HEK293T (cell line): ENCODE measurements at places on chromosomes 1 and 21.

DNA sequence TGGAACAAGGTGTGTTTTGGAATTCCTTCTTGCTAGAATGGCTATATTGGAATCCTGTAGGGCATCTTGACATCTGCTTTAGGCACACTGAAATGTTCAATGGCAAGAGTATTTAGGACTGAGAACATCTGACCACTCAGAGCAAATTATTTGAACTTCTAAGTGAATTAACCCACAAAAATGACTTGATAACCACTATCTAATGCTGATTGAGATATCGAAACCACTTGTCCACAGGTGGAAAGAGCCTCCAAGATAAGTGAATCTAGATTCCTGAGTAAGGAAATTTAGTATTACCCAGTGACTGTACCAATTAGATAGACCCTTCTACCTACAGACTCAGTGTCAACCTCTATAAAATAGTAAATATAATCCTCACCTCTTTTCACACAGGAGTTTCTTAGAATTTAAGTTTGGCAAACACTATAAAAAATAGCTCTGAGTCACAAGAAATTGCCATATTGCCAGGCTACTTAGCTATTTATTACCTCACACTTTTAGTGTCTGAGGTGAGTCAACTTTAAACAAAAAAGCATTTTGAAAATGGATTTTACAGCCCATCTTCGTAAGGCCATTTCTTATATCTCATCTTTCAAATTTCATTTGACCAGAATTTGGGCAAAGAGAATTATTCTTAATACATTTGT, 421.8 kb downstream of the PTBP2 start:
- no peak for DNase-seq

- no peak for DNase-seq
Measured at GRCh38 chr1:18535391-18536210, 54.9 kb downstream of the KLHDC7A start.

- DNase-seq, result no peak
Measured at GRCh38 chr1:224338150-224338838, 8.3 kb upstream of the NVL start.

DNA sequence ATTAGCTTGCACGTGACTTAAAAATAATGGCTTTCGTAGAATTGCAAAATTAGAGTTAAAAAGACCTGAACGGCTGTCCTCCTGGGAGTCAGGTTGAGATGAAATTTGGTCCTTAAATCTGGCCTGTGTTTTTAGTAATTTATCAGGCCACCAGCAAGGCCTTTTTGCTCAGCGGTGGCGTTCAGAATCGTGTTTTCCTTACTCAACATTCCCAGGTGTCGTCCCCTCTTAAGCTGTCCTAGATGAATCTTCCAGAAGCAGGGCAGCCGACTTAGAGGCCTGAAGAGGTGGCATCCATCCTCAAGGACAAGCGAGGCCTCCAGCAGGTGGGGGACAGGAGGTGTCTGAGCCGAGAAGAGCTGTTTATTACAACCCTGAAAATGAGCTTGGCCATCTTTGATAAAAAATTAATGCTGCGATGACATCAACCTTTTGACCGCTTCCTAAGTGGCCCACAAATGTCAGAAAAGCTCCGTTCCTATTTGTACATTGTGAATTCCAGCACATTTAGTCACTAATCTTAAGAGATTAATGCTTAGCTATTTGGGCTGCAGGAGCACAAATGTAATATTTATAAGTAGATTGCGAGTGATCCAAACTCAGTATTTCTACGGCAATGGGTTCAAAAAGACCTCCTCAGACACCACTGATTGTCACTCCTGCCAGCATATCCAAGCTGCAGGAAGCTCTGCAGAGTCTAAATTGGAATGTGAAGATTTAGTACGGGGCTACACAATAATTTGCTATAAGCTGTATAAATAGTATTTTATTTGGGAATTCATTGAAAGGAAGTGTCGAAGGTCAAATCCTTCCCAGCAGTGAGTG, 344.1 kb upstream of the VAMP3 start:
- no peak for DNase-seq

- DNase-seq, result peak; percentile 33
Measured at GRCh38 chr1:181318022-181318857, 165.1 kb upstream of the CACNA1E start.

DNA sequence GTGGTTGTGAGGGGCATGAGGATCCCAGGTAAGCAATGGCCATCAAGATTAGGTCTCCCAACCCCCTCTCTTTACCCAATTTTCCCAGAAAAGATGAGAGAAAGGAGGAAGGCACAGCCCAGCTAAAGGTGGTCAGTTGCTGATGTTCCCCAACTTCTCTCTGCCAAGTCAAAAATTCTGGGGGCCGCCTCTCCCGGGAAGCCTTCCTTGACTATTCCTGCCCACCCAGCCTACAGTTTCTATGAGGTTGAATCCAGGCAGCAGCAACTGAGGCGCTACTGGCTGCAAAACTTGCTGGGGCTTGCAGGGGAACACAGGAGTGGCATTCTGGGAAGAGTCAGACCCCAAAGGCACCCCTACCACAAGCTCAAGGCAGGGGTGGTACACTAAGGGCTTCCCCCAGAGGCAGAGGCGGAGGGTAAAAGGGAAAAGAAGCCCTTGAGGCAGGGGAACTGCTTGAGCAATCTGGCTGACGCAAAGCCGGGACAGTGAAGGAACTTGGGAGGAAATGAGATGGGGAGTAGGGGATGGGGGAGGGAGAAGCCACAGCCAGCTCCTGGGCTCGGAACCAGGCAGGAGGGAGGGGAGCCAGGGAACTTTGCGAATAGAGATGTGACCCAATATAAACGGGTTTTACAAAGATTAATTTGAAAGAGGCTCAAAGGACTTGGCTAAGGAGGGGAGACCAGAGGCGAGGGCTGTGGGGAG, 31.2 kb downstream of the SDC3 start:
- DNase-seq, result no peak

DNA sequence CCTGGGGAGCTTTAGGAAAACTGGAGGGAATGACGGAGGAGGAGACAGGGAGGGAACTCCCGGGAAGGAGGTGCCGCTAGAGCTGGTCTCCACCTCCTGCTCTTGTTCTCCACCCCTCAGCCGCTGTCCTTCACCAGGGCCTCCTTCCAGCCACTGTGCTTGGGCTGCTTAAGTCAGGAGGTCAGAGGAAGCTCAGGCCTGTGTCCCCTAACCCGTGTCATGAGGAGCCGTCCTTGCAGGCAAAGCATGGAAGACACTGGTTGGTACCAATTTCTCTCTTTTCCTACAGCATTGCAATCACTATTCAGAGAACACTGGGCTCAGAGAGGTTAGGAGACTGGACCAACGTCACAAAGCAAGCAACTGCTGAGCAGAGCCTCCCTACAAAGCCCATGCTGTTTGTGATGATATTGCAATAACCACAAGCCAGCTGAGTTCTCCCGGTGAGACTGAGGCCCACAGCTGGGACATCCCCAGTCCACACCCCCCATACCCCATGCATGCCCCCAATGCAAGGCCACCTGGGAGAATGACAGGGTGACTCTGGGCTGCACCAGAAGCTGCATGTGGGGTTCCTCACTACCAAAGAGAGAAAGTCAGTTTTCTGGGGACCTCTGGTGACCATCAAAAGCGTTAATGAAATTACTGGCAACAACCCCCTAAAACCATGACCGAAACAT, 427.5 kb downstream of the NPHP4 start:
- DNase-seq, result no peak

DNA sequence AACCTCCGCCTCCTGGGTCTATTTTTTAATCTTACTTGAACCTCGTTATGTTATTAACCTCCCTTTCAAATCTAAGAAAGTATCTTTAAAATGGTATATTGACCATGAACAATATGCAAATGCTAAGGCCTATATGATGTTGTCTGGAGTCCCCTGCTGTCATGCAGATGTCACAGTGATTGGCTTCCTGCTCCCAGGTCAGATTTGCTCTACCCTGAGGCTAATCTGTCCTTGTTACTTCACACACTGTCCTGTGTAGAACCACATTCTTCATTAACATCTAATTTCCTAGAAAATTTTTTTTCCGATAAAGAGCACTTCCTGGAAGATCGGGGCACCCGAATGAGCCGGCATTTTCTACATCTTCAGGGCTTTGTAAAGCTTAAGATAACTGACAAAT, 306.6 kb downstream of the MRPL39 start:
- no peak for DNase-seq

DNA sequence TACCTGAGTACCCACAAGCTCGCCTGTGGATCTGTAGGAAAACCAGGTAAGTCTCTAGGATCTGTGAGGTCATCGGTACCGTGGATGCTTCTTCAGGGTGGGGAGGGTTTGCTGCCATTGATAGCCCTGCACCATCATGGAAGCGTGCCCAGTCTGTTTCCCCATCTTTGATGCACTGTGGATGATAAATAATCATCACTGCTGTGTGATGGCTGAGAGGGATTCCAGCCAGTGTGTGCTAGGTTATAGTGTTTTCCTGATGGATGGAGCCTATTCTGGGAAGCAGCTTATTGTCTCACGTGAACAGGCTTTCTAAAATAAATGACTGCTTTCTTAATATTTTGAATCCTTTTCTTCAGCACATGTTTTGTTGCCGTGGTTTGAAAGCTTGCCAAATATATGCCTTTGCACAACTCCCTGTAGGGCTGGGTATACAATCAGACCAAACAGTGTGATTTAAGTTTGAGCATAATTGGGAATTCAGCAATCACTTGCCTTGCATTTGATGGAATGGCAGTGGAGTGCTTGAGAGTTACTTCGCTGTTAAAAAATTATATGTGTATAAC, 113.8 kb downstream of the CAMTA1 start:
- no peak for DNase-seq

- DNase-seq, result no peak
Measured at GRCh38 chr1:20166051-20166450, 19.8 kb upstream of the UBXN10 start.

- no peak for DNase-seq
Measured at GRCh38 chr1:92805216-92805615, 20.3 kb upstream of the EVI5 start.

- peak; percentile 3 for DNase-seq
Measured at GRCh38 chr1:228507961-228508652, 20.9 kb downstream of the RNF187 start.

GRCh38 chr1:161009602-161010211, 11.2 kb downstream of the F11R start:
- DNase-seq, result no peak

DNA sequence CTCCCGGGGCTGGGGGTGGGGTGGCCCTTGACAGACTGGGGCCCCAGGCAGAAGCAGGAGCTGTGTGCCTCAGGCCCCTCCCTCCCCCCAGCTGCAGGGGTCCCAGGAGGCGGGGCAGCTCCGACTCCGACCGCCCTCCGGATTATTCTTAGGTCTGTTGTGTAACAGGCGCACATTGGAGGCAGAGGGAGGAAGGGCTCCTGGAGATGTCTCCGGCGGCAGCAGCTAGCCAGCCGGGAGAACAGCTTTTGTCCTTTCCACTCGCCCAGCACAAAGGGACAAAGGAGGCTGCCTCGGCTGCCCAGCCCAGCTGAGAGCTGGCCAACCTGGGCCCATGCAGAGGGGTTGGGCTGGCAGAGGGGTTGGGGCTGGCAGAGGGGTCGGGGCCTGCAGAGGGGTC, 29.7 kb upstream of the PLCH2 start:
- DNase-seq, result no peak

DNA sequence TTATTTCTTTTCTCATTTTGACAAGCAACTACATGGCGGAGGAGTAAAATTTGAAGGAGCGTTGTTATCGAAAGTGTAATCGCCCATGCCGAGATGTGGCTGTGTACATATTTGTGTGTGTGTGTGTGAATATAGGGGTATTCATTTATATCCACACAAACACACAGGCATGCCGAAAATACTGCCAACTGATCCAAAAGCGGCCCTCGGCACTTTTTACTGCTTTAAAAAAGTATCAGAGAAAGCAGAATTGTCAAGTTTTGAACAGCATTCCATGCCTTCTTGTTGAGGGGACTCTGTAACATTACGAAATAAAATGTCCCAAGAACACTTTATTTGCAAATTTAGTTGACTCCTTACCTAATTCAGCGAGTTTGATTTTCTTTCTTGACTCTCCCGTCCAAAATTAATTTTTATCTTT, 1.1 kb downstream of the PBX1 start:
- no peak for DNase-seq

DNA sequence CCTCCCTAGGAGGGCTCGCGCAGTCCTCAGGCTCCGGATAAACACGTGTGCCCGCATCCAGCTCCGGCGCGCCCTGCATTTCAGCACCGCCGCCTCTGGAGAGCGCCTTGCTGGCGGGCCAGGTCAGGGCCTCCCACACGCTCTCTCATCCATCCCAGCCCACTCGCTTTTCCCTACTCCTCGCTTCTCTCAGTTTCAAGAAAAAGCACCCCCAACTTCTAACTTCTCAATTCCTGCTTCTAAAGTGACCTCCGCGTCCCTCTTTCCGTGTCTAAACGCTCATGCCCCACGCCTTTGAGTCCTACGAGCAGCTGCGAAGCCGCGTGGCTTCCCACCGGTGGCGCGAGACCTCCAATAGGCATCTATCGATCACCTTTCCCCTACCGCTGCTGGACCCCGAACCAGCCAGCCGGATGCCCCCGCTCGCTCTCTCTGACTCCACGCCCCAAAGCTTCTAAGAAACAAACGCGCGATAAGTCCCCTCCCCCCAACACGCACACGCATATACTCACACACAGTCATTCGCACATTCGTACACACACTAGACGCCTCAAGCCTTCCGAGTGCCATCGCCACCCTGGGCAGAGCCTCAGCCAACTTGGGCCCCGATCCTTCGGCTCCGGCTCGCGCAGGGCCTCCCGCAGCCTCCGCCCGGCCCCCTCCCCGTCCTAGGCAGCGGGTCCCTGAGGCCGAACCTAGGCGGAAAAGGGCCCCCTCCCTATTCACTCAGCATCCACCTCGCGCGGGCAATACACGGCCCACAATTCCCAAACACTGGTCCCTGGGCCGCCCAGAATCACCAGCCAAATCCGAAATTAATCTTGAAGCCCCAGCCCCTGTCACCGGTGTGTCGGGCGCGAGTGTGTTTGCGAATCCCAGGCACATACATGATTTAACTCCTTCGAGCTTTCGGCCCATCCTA, 1.1 kb downstream of the NMNAT2 start:
- DNase-seq, result peak; percentile 81

GRCh38 chr1:42130061-42130660, 23.0 kb upstream of the GUCA2B start:
- DNase-seq, result no peak

DNA sequence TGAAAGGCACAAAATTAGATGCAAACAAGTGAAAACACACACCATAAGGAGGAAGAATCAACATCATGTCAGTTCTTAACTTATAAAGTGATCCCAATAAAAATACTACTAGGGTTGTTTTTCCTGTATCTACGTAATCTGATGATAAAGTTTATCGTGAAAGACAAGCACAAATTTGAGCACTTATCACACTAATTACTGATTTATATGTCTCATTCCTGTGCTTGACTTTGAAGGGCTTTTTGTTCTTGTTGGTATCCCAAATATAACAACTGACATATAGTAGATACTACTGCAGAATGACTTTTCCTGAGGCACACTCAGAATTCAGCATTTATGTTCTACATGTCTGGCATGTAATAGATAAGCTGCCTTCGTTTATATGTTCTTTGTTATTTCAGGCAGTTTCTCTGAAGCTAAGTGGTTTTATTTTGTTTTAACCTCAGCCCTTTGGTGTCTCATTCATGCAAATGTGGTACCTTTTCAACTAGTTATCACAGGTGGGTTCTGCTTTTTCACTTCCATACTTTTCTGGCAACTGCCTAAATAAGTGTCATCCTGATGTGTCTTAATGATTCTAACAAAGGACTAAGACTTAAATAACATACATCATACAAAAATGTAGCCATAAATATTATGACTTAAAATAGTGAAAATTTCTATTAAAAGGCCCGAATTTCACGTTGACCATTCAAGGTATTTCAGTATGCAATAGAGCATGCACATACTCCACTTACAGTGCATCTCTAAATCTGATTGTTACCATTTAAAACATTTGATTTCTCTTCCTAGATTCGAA, 73.2 kb downstream of the LRRC8C start:
- DNase-seq, result no peak
